Activated gamma-delta T cell (primary cell): ENCODE measurements at places on chromosomes 2 and 18.

DNA sequence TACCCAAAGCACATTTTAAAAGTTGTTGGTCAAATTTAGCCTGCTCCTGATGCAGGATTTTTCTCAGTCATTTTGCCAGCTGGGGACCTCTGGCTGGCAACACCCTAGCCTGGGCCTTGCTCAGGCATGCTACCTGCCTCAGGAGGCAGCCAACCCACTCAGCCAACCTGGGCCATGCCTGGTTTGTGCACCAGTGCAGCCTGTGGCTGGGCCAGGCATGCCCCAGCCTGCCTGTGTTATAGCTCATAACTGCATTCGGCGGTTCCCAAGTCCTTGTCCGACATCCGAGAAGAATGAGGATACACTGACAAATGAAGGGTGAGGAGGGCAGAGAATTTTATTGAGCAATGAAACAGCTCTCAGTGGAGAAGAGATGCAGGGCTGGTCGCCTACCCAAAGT is 608.0 kb downstream of the SUCLG1 start:
- DNase-seq, result no peak

GRCh38 chr18:79943608-79944125 is 7.8 kb downstream of the SLC66A2 start:
- DNase-seq, result no peak

- no peak for DNase-seq
Observed at GRCh38 chr18:70037431-70038061, 89.9 kb upstream of the CD226 start.

DNA sequence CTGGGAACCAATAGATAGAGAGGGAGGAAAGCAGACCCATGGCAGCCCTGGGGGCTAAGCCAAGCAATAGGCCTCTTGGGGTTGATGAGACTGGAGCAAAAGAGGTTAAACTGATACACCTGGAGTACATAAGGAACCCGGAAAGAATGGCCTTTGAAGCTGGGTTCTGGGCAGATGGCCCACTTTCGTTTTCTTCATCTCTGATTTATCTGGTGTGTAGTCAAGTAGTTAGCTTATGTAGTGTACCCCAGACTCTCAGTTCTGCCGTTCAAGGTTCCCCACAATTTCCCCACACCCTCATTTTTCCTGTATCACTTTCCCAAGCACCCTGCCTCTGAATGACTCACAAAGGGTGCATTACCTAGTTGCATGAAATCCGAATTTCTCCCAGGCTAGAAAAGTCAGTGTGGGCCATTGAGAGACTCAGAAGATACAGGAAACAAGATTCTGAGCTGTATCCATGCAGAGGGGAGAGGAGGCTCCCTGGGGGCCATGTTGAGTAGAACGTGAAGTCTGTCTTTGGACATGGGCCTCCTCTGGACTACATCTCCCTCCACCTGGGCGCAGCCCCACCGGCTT is 235.0 kb downstream of the LOXHD1 start:
- DNase-seq, result no peak

DNA sequence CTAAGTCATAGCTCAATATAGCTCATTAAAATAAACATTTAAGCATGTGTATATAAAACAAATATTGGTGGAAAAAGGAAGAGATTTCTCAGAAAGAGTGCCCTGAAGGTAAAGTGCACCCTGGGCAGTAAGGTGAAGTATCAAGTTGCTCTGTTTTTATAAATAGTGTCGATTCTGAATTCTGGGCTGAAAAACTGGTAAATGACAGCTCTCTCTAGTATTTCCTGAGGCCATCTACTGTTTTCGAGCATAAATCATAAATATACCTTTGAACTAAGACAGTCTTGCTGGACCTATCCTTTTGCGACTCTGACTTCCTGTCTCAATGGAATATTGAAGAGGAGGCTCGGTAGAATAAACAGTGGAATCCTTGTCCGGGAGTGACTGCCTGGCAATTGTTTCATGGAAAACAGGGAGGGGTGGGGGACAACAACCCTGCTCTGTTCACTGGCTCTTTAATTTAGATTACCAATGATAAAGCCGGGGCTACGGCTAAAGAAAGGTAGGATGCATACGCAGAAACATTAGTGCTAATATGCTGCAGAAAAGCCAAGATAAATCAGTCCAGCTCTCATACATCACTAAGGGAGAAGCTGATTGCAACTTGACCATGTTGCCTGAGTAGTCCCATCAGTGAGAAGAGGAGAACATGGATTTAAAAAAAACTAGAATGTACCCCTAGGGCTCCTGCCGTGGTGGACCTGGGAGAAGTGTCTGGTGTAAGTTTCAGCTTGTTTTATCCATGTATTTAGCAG is 124.1 kb downstream of the RAPGEF4 start:
- no peak for DNase-seq

DNA sequence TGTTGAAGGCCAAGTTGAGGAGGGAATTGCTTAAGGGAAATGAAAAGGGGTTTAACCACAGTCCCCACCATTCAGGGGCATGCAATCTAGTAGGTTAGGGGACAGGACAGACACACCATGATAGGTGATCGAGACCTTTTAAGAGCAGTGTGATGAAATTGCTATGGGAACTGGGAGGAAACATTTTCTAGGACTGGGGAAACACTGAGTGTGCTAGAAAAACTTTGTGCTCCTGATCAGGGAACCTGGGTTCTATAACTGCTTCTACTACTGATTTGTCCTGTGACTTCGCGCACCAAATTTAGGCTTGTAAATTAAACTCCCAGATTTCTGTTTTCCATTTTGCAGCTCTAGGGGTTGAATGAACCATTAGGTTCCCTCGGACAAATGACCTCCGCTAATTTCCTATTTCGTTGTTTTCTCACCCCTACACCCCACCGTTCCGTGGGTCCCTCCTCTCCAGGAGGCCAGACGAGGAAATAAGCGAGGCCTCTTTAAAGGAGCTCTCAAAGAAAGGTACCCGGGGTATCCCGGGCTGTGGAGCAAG is 371 bp upstream of the LCLAT1 start:
- DNase-seq, result no peak

GRCh38 chr2:71060871-71061270 is 7.6 kb upstream of the NAGK start:
- no peak for DNase-seq

DNA sequence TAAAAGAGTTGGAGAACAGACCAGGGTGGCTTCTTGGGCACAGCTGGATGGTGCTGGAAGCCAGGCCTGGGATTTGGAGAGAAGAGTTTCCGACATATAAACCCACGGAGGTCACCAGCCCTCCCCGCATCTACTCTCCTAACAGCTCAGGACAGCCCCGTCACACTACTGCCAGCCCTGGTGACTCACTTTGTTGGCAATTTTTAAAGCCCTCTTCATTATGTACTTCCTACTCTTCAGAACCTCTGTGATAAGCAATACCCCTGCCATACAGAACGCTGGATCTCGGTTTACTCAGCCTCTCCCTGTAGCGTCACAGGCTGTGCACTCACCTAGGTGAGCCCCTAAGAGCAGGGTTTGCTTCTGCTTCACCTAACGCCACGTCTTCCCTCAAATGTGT is 48.1 kb downstream of the ID2 start:
- DNase-seq, result no peak

GRCh38 chr18:9081940-9082339 is 20.6 kb upstream of the NDUFV2 start:
- no peak for DNase-seq

GRCh38 chr2:44836916-44837315 is 104.6 kb upstream of the SIX3 start:
- no peak for DNase-seq

DNA sequence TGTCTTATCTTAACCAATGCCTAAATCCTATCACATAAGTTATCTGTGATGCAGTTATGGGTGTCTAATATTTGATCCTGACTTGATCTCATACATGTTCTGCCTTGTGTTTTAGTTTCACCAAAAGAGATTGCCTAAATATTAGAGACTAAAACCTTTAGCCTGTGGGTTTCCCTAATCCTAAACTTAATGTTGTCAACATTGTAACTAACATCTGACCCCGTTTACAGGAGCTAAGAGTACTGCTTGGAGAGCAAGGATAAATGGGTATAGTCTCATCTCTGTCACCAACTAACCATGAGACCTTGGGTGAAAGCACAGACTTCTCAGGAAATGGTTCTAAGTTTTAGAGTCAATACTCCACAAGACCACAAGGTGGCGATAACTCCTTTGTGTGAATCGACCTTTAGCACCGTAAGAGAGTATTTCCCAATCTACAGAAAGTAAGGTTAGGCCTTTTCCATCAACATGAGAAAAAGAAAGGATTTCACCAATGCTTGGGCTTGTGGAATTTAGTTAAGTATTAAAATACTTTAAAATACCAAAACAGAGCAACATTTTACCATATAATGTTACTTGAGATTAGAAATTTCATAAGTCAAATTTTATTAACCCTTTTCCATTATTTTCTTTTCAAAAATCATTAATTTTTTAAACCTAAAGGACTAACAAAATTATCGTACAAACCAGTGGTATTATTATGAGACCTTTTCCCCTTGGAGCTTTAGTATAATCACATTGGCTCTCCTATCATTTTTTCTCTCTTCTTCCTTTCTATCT is 60.5 kb downstream of the G6PC2 start:
- DNase-seq, result no peak

- no peak for DNase-seq
Observed at GRCh38 chr2:129695496-129695895, 284.0 kb upstream of the RAB6C start.

DNA sequence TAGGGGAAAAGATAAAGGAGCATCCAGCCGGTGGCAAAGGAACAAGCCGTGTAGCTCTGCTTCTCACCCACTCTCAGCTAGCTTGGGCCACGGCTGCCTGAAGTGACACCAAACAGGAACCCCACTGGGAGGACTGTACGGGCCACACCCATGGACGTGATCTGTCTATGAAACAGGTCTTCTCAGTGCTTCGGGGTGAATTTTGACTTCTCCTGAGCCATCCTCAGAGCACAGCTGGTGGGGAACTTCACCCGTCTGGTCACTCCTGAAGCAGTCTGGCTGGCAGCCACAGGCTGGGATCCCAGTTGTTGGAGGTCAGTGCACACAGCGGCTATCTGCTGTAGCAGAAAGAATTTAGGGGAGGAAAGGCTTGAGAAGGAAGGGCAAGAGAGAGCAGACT is 223.8 kb downstream of the FAM210A start:
- DNase-seq, result no peak

- no peak for DNase-seq
Observed at GRCh38 chr2:30150786-30151185, 4.0 kb downstream of the YPEL5 start.

GRCh38 chr2:10414591-10414990 is 33.5 kb downstream of the ODC1 start:
- DNase-seq, result no peak

DNA sequence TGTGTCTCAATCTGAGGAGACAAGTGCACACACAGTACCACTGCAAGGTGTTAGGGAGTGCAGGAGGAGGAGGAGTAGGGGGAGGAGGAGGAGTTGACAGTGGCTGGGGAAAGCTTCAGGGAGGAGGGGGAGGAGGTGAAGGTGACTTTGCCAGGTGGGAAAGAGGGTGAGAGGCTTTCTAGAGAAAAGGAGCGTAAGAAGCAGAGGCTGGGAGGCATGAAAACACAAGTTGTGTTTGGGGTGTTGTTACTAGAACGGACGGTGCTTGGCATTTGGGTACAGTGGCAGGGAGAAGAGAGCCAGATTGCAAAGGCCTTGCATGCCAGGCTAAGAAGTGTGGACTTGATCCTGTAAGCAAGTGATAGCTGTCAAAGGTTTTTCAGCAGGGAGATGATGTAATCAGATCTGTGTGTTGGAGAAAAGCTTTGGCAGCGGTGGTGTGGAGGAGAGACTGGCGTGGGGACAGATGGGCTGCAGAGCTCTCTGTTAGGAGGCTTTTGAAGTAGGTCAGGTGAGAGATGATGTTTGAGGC is 16.2 kb downstream of the TANC1 start:
- DNase-seq, result no peak

- no peak for DNase-seq
Observed at GRCh38 chr2:111664275-111664850, 219.6 kb downstream of the ANAPC1 start.

- DNase-seq, result no peak
Observed at GRCh38 chr2:7588295-7588694, 671.1 kb downstream of the RNF144A start.

DNA sequence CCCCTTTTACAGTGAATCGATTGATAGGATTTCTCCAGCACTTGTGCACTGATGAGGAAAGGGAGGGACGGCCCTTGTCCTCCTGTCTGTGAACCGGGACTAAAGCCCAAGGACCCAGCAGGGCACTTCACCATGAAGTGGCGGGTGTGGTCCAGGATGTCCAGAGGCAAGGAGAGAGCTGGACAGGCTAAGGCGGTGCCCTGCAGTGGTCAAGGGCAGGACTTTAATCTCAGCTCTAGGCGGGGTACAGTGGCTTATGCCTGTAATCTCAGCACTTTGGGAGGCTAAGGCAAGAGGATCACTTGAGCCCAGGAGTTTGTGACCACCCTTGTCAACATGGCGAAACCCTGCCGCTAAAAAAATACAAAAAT is 28.2 kb upstream of the SEMA4C start:
- no peak for DNase-seq

DNA sequence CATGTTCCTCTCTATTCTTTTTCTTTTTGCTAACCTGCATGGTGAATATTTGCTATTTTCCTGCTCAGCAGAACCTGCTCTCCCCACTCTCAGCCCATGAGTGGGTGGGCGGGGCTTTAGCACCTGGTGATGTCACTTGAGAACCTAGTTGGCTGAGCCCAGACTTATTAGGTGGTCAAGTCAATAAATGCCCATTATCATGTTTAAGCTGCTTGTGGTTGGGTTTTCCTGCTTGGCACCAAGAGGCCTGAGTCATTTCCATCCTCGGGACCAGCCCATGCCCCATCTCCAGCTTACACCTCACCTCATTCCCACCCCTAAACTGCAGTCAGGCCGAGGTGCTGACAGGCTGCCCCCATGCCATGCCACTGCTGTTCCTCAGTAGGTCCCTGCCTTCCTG is 226.6 kb downstream of the ANKRD30B start:
- DNase-seq, result no peak
